NCI-H1048 (cell line): ENCODE measurements at places on chromosomes 5 and 9.

DNA sequence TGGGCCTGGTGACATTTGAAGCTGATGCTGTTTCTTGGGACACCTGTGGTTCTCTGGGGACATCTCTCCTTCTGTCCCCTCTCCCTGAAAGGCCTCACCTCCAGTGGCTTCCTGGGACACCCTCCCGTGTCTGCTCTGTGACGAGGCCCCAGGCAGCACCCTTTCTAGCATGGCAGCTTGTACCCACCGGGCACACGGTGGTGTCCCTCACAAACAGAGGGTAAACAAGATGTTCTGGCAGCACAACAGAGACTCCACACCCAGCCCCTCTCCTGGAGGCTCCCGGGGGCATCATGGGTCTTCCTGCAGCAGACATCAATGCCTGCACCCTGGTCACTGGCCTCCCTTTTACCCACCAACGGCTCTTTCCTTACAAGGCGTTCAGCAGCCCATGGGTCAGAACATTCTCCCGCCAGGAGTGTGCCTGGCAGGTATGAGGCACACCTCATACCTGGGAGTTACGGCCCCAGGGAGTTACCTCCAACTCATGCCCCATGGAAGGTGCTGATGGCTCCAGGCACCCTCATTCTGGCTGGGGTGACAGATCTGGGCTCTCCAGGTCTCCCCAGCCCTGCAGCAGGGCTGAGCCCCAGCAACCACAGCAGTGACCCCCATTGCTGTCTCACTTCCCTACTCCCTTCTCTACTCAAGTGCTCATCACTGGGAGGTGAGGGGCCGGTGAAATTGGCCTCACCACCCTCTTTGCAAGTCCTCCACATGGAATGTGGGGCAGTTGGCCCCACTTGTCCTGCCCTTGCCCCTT is 51.1 kb downstream of the BARX1 start:
- DNase-seq: no peak

DNA sequence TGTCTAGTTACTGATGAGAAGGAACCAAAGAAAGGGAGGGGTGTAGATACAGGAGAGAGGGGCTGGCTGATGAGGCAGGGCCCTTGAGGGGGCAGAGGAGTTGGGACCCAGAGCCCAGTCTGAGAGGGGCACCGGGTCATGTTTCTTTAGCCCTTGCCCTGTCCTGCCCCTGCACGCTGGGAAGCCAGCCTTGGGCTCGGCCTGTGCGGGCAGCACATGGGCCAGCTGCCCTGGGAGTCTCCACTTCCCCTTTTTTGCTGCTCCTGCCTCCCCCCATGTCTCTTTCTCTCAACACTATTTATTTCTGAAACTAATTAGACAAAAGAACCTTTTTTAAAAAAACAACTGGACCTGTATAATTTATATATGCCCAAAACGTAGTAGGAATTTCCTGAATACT is 20.5 kb downstream of the MVB12B start:
- no peak for DNase-seq

- no peak for DNase-seq
Measured at GRCh38 chr5:112720576-112720975, 17.1 kb upstream of the APC start.

GRCh38 chr9:100515578-100516494 is 42.9 kb downstream of the TMEFF1 start:
- no peak for DNase-seq

DNA sequence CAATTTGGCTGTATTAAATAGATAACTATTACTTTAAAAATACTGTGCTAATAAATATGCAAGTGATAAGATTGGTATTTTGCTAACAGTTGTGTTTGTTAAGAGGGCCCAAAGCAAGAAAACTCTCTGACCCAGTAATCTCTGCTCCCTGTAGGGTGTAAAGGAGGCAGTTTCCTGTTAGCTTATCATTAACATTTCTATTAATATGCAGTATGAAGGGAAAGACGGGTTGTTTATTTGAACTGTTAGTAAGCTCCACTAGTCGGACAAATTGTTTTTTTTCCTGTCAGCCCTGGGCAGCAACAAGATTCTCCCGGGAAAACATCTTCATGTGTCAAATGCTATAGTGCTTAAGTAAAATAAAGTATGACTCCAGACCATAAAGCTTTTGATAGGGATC is 35.6 kb downstream of the ERP44 start:
- DNase-seq: no peak

- no peak for DNase-seq
Measured at GRCh38 chr5:72160959-72161358, 53.7 kb downstream of the MAP1B start.

DNA sequence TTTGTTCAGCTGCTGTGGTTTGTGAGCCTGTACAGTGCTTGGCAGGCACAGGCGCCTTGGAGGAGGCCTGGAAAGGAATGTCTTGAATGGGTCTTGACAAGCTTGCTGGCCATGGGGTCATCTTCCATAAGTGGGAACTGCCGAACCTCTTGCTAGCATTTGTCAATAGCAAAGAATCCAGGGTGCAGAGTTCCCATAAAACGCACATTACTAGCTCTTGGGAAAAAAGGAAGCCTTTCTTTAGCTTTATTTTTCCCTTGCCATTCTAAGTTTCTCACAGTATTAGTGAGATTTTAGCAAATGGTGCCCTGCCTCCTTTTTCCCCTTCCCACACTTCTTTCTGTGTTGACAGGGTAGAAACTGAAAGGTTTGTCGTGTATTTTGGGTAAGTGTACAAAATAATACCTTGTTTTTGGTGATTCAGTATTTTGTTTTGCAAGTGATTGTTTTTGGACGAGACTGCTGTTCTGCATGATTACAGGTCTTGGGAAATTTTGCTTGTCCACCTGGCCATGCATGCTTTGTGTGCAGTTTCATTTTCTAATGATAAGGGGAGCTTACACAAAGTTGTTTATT is 82.0 kb downstream of the ADGRV1 start:
- DNase-seq: no peak

GRCh38 chr5:42404366-42404765 is 18.9 kb upstream of the GHR start:
- no peak for DNase-seq

DNA sequence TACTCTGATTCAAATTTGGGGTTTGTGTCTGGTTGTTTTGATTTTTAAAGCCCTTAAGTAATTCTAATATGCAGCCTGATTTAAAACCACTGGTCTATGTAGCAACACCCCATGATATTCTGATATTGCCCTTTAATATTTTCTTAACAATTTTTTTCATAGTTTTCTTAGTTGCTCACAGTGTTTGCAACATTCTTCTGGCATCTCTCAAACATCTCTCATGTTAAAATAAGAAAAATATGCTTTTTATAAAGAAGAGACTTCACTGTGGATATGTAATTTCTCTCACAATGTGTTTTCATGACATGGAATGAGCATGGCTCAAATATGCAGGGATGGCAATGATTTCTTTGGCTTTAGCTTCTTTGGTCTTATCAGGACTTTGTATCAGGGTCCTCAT is 183.7 kb downstream of the TAF11L14 start:
- DNase-seq: no peak

- DNase-seq: no peak
Measured at GRCh38 chr9:83313781-83314180, 224.4 kb downstream of the FRMD3 start.

DNA sequence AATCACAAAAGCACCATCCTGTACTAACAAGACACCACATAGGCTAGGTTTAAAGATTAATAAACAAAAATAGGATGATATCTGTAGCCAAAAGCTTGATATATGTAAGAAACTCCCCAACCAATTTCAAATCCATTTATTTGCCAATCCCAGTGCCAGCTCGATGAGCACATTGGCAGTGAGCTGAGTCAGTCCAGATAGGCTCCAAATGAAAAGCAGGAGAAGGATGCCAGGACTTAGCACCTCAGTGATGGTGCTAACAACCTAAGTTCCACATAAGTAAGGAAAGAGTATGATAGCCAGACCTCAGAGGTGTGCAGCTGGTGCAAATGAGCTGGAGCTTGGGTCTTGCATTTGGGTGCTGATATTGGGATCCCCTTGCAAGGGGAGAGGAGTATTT is 158.1 kb downstream of the SIL1 start:
- no peak for DNase-seq

GRCh38 chr5:95083606-95084005 is 201.3 kb downstream of the MCTP1 start:
- DNase-seq: no peak
